ENCODE measurements at places on chromosomes 7 and 10. TPM values are rescaled to one million over a fixed set of nuclear protein-coding genes. Genes with fewer than 3 reads are reported as not detected.

DNA sequence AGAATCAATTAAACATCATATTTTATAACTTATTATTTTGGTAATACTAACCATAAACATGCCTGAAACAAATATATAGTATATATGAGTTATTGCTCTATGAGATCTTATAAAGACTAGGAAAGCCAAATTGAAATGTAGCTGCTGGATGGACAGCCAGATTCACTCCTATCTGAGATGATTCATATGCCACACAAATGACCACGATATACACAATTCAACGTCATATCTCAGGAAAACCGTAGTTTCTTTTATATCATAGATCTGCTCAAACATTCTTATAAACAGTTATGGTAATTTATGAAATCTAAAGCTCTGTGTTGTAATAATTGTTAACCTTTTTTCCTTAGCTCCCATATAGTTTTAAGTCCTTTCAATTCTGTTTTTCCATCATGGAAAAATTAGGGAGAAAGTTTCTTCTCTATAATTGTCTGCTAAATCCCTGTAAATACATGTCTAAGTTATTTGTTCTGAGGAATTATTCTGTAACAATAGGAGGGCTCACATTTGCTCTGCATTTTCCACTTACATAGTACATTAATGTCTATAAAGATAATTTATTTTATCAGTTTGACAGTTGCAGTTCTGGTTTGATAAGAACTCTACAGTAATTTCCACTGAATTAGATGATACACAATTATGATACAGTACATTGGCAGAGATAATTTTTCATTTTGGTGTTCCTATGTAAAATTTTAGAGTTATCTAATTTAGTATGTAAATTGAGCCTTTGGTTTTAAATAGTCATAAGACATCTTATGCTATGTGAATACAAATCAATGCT, 42.7 kb downstream of the GNAT3 start:
- no peak for DNase-seq

The CDK6 gene
- 20.6 TPM for total RNA-seq

The CPXM2 gene
- 18.9 TPM for total RNA-seq

DNA sequence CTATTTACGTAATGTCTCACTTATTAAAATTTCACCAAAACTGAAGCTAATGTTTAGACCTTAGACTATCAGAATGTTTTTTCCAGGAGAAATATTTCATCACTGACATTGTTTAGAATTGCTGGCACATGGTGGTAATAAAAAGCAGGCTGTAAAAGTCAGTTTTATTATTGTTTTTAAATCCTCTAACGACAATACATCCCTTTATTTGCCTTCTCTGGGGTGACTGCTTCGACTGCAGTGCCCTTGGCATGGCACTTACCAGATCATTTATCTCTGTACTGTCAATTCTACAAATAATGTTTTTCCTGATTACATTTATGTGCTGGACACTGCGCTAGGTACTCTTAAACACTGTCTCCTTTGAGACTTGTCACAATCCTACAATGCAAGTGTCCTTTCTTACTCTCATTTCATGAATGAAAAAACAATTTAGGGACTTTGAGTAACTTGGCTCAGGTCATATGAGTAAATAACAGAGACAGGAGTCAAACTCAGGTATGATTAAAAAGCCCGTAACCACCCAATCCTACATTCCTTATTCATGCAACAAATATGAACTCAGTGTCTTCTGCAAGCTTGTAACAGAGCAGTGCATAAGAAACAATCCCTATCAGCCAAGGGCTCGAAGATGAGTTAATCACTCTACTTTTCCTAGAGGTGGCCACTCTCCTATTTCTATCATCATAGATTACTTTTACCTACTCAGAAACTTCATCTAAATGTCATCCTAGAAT, 5.6 kb upstream of the ING3 start:
- DNase-seq: no peak

GRCh38 chr10:50574305-50574704, 49.5 kb downstream of the SGMS1 start:
- DNase-seq: no peak

- no peak for DNase-seq
Observed at GRCh38 chr7:79622781-79623180, 169.3 kb upstream of the MAGI2 start.

GRCh38 chr7:137032436-137032835, 164.0 kb downstream of the CHRM2 start:
- DNase-seq: no peak
